ENCODE measurements at places on chromosomes 13 and 19. TPM values are rescaled to one million over a fixed set of nuclear protein-coding genes. Genes with fewer than 3 reads are reported as not detected.

GRCh38 chr13:67769987-67770341, 539.8 kb upstream of the PCDH9 start:
- DNase-seq = no peak

- no peak for DNase-seq
Observed at GRCh38 chr19:39030854-39031367, 1.4 kb downstream of the FBXO27 start.

DNA sequence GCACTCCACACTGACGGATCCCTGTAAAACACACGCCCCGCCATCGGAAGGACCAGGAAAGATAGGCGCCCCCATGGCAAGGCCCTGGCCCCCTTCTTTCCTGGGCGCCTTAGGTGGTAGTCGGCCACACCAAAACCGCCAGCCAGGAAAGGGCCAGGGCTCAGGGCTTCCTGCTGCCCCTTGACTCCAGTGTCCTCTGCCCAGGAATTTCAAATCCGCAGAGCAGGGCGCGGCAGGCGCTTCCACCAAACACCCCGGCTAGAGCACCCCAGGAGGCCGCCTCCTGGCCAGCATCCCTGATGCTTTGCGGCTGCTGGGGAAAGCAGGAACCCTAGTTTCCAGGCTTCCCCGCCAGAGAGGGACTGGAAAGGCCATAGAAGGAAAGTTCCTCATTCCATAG, 57.5 kb downstream of the ZNF726 start:
- no peak for DNase-seq

GRCh38 chr19:12779162-12779993, 4.0 kb upstream of the HOOK2 start:
- DNase-seq = no peak

NAA16 gene
- 36.2 TPM for total RNA-seq

GRCh38 chr13:99980201-99980823, 1.3 kb upstream of the ZIC2 start:
- no peak for DNase-seq

ZNF583 gene
- 9.9 TPM for total RNA-seq

ALDH16A1 gene
- 21.4 TPM for total RNA-seq

DNA sequence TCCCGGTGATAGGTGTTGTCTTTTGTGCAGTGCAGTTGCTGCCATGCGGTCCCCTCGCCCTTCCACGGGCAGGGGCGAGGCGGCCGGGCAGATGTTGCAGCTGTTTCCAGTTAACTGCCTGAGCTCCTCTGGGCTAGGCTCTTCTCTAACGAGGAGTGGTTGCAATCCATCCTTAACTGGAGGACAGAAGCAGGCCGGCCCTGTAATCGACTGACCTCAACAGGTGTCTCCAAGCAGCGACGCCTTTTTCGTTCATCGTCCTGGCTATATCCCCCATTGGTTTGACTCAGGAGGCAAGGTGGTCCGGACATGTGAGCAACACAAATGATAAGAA, 1.9 kb upstream of the TSC22D1 start:
- DNase-seq = no peak

GRCh38 chr19:47663911-47664771, 49.1 kb upstream of the EHD2 start:
- no peak for DNase-seq

DNA sequence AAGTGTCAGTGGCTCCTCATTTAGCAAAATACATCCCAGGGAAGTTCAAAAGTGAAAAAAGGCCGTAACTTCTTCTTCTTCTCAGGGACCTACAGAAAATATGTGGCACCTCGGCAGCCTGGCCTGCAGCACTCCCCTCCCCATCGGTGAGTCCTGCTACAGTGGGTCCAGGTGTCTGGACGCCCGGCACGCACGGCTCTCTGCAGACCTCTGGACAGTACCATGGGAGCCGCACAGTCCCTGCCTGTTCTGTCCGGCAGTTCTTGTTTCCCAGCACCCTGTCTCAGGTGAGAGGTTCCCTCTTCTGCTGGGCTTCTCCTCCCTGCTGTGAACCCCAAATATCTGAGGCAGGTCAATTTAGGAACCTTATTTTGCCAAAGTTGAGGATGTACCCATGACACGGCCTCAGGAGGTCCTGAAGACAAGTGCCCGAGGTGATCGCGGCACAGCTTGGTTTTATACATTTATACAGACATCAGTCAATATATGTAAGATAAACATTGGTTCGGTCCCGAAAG, 36.8 kb upstream of the ALOX5AP start:
- no peak for DNase-seq

GRCh38 chr13:111184458-111185401, 69.6 kb downstream of the ARHGEF7 start:
- no peak for DNase-seq

- no peak for DNase-seq
Observed at GRCh38 chr13:100808330-100809128, 133.9 kb upstream of the TMTC4 start.

All from mesothelial cell of epicardium (in vitro differentiated cells).